ENCODE measurements at places on chromosomes 5 and 9.

DNA sequence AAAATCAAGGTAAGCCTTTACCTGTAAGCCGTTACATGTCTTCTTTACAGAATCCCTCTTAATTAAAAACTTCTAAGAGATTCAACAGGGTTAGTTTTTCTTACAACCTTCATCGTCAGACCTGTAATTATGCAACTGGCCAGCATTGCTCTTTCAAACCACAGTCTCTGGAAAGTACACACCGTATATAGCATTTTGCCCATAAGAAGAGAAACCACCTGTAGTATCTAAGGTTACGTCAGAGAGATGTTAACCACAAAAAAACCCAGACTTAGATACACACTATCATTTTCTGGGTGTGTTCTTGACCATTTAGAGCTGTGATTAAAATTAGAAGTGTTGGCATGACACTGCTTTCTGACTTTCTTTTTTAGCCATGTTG is 140.0 kb downstream of the MUSK start:
- no peak for DNase-seq

- DNase-seq = no peak
Measured at GRCh38 chr5:133373121-133373870, 239.0 kb downstream of the FSTL4 start.

DNA sequence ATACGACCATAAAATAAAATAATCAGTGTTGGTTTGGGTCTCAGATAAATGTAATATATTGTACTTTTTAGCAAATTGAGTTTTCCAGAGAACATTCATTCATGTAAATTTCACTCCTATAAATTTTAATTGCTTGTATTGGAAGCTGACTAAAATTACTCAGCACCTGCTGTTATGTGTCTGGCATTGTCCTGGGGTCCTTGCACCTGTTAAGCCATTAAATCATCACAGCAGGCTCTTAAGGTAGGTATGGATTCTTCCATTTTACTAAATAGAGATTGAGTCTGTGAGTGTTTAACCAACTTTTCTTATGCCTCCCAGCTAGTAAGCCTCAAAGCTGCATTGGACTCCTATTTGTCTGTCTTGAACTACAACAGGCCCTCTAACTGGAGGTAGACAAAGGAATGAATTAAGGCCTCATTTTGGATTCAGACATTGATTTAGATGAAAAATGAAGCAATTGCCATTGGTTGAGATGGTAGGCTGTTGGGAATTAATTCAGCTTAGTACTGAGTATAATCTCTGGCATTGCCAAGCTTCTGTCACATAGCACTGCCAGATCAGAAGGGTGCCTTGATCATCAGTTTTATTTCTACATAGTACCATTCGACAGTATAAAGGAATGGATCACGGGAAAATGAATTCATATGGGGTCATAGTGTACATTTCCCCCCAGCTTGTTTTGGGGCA is 78.9 kb downstream of the PARP8 start:
- no peak for DNase-seq

DNA sequence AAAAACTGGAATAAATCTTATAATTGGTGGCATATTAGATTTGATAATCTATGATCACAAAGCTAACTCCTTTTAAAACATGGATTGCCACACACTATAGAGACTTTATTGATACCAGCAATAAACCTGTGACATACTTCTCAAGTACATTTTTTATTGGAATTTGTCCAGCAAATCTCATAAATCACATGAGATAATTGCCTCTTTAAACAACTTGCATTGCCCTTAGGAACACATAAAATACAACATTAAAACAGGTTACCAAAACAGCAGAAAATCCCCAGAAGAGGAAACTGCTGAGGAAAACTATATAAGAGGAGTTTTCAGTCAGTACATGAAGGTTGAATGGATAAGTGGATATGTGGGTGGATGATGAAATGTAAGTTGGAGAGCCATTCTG is 124.6 kb downstream of the SNCAIP start:
- DNase-seq = no peak

DNA sequence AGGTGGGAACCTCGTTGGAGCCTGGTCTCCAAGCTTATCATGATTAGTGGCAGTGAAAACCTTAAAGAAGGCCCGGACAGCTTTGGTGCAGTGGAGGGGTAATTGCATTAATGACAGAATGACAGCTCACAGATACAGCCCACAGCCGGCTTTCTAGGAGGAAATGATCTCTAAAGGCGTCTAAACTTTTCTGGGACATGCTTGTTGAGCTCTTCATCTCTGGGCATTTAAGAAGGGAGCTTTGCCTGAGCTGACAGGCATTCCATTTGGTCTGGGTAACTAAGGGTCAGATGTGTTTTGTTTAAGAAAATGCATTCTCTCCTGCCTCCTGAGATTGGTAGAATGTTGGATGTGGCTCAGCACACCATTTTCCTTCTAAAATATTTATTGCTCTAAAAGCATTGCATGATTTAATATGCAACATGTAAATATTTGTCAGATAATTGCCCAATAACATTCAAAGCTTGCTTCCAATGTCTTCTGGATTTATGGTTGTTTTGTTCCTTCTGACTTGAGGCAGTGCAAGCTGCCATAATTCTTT is 4.0 kb downstream of the ANKRD33B start:
- no peak for DNase-seq

GRCh38 chr5:164346785-164347630 is 841.6 kb downstream of the MAT2B start:
- DNase-seq = no peak
